ENCODE measurements at places on chromosomes 13 and 19.

DNA sequence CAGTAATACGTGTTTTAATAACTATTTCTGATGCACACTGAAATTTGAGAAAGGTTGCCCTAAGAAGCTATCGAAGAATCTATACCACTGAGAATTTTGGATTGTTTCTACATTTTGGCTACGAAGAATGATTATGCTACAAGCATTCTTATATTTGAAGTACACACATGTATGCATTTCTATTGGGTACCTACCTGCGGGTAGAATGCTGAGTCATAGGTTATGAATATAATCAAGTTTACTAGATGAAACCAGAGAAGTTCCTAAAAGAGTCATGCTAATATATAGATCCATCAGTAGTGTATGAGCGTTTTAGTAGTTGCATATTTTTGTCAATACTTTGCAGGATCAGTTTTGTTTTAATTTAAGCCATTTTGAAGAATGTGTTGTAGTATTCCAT lies 62.0 kb upstream of the PCDH20 start:
- no peak for DNase-seq

GRCh38 chr19:29603308-29603707 lies 2.8 kb upstream of the POP4 start:
- no peak for DNase-seq

DNA sequence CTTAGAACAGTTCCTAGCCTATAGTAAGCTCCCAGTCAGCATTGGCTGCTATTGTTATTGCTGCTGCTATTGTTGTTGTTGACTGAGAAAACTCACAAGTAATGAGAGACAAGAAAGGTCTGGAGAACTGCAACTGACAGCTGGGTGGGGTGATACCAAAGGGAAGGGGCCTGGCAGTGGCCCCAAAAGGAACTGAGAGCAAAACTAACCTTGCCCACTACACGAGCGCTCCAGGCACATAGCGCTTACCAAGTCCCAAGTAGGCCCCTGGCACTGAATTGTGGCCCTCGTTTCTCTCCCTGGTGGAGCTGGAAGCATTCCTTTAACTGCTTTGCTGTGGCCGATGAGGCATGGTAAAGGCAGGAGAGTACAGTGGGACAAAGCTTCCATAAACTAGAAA lies 59.7 kb downstream of the KCTD12 start:
- no peak for DNase-seq

GRCh38 chr13:50167224-50167947 lies 152.1 kb downstream of the KCNRG start:
- no peak for DNase-seq

DNA sequence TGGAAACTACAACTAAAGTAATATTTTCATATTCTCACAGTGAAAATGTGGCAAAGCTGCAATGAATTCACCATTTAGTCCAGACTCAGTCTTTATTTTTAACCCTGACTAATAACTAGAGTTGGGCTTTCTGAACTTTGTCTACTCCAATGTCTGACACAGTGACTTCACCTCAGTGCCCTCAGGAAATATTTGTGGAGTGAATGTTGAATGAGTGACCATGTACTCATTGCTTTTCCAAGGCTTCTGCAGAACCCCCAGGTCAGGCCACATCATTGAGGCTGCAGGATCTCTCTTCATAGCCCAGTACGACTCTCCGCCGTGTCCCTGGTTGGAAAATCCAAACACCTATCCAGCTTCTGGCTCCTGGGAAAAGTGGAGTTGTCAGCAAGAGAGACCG lies 1.8 kb downstream of the ZNF175 start:
- no peak for DNase-seq

- no peak for DNase-seq
Measured at GRCh38 chr13:30120133-30120822, 187.1 kb downstream of the KATNAL1 start.

DNA sequence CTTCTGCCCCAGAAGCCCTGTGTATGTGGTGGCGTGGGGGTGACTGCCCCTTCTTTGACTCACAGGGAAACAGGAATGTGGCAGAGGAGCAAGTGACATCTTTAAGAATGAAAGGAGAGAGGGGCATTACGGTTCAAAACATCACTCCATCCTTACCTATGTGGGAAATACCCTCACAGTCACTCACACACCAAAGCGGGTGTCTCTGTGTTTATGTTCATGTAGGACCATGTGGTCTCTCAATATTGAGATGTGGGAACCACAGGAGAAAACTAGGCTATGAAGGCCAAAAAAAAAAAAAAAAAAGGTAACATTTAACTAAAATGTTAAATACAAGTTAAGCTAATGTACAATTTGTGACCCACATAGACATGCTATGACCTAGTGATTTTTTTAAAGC lies 153.6 kb upstream of the GPR12 start:
- DNase-seq: no peak

DNA sequence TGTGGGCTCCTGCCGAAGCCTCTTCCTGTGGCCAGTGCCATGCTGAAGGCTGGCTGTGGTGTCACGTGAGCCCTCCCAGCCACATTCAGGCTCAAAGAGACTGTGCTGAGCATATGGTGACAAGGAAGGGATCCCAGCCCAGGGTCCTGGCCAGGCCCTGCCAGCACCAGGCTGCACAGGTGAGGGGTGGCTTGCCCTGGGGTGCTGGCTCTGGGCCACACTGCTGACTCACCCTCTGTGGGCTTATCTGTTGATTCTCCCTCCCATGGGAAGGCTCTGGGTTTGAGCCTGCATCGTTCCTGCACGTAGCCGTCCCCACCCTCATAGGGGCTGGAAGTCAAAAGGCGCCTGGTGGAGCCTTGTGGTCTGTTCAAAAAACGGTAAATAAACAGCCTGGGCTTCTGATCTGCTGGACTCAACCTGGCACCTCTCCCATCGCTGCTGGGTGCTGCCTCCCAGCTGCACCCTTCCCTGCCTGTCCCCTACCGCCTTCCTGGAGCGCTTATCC lies 31.1 kb downstream of the DNM2 start:
- DNase-seq: no peak

- DNase-seq: no peak
Measured at GRCh38 chr13:46665248-46665632, 112.3 kb downstream of the LRCH1 start.

DNA sequence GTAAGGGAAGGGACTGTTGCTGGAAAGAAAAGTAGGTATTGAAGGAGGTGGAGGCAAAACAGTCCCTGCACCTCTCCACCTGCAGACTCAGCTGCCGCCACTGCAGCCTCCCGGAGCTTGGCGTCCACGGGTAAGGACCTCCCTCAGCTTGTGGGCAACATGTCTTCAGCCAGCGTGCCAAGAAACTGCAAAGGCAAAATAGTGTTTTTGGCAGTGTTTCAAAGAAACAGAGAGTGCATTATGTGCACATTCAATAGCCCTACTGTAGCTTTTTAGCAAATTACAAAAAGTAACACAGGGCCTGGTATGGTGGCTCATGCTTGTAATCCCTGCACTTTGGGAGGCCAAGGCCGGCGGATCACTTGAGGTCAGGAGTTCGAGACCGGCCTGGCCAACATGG lies 57.4 kb downstream of the ATP11A start:
- no peak for DNase-seq

DNA sequence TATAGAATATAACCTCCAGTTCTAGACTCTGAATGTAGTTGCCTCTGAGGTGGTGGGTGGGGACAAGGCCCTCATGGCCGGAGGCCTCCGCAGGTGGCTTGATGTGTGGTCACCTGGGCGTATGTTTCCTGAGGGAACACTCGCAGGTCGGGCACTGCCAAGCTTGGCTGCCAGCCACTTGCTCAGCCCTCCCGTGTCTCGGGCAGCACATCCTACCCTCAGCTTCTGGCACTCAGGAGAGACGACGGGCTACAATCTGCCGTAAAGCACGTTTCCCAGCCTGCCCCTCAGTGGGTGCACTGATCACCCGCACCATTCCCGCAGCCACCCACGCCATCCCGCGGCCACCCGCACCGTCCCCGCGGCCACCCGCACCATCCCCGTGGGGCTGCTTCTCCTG lies 15.2 kb downstream of the THOP1 start:
- DNase-seq: no peak

GRCh38 chr13:78758549-78758948 lies 99.6 kb upstream of the OBI1 start:
- DNase-seq: no peak

DNA sequence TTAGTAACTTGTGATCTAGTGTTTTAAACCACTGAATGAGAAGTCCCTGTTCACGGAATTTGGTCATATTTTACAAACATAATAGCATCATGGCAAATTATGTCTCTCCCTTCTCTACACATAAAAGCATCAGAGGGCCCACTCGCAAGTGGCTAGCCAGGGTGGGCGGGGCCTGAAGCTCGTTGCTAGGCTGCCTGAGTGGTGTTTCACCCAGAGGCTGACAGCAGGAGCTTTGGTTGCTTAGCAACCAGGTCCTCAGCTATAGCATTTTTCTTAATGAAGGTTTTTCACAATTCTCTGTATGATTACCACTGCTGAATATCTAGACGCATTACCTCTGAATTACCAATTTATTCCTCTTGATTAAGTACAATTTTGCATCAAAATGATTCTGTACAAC lies 126.5 kb downstream of the NALCN start:
- peak; percentile 25 for DNase-seq

DNA sequence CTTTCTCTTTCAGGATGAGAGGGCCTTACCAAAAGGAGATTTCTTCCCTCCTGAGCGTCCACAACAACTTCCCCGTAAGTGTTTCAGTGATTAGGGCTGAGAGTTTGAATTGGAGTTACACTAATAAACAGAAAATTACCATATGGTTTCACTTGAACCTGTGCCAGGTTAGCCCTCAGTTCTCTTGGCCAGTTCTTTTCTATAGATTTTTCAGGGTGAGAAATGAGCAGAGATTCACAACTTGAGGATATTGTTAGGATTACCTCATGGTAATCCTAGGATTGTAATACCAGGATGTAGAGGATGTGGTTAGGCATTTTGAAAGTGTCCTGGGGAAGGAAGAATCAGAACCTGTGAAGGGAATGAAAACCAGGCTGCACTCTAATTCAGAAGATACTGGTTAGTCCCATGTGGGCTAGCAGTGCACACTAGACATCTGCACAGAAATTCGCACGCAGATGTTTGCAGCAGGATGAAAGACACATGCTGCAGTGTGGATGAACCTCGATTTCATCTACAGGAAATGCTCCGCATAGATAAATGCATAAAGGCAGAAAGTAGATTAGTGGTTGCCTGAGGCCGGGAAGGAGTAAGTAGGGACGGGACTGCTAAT lies 24.1 kb downstream of the HNRNPM start:
- no peak for DNase-seq

DNA sequence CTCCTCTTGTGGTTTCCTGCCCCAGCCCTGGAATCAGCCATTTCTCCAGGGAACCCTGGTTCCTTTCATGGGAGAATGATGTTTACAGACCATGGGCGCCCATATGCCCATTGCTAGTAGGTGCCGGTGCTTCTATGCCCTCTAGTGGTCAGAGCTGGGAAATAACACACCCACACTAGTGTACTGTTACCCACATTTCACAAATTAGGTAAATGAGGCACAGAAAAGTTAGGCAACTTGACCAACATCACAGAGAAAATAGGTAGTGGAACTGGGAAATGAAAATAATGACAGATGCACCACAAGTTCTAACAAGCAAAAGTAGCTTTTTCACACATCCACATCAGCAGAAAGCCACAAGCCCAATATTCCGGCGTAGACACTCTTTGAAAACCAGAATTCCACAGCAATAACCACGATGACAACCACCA lies 1.3 kb upstream of the CEACAM3 start:
- DNase-seq: peak; percentile 25

DNA sequence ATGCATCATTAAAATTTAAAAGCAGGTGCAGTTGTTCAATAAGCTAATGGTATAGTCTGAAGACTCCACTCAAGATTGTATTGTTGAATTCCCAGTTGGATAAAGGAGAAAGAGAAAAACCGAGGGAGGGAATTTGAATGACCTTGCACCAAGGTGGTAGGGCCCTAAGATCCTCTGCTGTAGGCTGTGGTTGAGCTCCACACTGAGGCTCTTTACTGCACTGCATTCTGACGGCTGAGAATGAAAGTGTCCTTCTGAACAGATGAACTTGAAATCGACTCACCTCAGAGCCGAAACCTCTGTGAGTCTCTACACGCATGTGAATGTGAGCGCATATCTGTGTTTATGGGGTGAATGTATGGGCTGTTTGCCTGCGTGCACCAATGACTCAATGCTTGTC lies 388.9 kb upstream of the DACH1 start:
- peak; percentile 66 for DNase-seq

DNA sequence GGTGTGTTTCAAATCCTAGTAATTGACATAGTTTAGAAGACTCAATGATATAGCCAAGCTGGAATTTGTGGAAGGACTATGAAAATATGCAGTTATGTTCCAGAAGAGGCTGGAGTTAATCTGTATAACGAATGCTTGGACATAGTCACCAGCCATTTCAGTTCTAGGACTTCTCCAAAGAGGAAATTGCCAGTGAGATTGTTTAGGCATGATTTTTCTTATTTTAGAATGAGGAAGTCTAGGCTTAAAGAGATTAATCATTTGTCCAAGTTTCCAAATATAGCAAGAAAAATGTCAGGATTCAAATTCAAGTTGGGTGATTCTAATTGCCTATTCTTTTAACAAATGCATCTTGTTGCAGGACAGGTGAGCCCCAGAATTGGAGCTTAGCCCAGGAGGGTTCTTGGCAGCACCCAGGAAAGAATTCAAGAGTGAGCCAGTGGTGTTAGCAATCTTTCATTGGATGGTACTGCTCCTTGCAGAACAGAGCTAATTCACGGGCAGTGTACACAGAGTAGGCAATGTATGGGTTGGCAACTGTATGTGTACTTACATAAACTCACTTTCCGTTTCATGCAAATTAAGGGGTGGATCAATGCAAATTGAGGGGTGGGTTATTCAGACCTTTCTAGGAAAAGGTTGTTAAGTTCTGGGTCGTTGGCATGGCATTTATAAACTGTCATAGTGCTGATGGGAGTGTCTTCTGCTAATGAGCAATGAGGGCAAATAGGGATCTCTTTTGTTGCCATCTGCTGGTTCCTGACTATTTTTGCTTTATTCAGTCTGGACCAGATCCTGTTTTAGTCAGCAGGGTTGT lies 763.1 kb upstream of the SLITRK1 start:
- peak; percentile 86 for DNase-seq

DNA sequence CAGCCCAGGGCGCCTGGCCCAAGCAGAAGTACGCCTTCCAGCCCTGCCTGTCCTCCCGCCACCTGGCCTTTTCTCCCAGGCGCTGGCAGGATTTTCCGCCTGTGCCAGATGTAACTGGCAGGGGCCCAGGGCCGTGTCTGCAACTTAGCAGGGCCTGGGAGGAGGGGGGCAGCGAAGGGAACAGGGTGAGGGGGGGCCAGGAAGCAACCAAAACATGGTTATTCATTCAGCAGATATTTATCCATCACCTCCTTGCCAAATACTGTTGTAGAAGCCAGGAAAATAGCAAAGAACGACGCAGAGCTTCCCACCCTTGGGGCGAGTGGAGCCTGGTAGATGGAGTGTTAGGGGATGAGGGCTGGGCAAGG lies 5.6 kb downstream of the TLE6 start:
- DNase-seq: peak; percentile 19
